NCI-H2081 (cell line): ENCODE measurements at places on chromosomes 2 and 18.

- no peak for DNase-seq
Measured at GRCh38 chr2:28613633-28614501, 118.0 kb downstream of the PLB1 start.

GRCh38 chr2:103132536-103133217 is 370.8 kb downstream of the TMEM182 start:
- no peak for DNase-seq

GRCh38 chr2:170362313-170362870 is 184.4 kb downstream of the MYO3B start:
- no peak for DNase-seq

- DNase-seq = no peak
Measured at GRCh38 chr2:120798567-120799247, 63.0 kb downstream of the GLI2 start.

DNA sequence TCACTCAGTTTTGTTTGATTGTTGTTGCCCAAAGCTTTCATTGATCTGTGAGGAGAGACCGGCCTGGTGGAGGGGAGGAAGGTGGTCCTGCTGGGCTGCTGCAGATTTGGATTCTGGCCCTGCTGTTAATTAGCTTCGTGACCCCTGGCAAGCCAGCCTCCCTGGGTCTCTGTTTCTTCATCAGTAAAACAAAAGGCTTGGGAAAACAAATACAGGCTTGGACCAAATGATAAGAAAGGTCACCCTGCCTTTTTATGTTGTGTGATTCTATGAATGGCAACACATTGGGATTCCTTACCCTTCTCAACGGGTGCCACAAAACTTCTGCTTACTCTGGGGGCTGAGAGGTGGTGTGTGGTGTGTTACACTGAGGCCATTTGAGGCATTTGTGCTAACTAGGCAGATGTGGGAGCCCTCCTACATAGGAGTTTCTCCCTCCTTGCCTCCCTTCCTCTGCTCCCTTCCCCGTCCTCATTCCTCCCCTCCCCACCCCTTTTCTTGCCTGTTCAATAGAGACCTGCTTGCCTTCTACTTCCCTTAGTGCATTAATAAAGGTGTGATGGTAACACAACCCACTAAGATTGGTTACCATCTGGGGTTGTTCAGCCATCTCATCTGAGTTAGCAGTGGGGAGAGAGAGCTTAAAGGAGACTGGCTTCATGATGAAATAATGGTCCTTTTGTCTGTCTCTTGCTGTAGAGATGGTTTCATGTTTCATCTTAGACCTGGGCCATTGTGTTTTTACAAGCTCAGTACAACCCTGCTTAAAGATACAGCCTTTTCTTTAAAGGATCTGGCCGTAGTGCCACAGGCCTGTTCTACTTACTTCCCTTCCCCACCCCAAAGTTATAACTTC is 96.2 kb downstream of the TANC1 start:
- DNase-seq = no peak

GRCh38 chr2:200878289-200878880 is 10.5 kb downstream of the PPIL3 start:
- DNase-seq = no peak

GRCh38 chr2:104444392-104444791 is 409.5 kb upstream of the POU3F3 start:
- DNase-seq = no peak

DNA sequence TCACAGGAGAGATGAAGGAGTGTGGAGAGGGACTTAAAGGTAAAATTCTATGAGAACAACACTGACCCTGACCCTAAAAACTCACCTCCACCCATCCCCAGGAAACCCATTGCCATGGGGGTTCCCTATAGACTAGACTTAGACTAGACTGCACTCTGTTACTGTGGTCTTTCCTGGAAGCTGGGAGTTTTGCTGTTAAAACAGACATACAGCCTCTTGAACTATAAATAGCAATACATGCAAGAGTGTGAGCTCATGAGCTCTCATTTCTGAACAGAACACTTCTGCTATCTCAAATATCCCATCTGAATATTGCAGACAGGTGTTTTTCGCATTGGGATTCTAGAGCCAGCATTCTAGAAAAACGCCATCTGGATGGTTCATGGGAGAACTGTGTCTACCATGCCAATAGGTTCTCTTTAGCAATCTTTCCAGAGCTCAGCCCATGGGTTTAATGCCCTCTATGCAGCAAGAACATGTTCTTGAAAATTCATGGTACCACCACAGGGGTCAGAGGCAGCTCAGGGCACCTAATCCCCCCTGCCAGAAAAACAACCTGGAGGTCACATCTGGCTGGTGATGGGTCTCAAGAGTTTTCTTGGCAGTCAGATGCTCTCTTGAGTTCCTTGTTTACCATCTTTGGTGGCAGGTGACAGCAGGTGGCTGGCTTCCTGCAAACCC is 51.9 kb downstream of the SLC14A2 start:
- DNase-seq = no peak

DNA sequence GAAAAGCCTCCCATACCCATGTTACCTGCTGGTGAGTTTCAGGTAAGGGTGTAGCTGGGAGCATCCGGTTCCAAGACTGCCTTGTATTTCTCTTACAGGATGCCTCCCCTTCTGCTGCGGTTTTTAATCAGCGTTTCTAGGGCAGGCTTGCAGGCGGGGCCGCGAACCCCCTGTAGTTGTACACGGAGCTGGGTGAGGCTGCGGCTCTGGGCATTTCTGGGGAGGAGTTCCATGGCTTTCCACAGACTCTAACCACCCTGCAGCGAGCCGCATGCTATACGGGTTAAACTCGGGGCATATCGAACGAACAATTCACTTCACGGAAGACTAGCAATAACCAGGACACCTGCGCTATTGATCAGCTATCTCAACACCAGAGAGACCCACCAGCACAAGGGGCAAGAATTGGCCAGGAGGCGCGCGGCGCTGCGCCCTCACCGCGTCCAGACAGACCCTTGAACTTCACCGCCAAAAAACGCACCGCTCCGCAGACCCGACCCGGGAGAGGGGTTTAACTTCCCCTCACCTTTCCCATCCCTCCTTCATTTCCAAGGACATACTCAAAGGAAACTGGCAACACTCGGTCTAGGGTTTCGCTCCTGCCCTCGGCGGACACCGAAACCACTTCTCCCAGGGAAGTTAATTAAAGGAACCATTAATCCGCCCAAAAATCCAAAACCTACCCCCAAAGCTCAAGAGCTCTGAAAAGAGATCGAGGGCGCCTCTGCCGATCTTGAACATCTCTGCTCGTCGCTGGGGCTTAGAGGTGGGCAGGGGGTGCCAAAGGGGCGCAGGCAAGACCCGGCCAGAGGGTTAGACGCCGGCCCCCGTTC is 909 bp downstream of the TGFA start:
- no peak for DNase-seq

GRCh38 chr18:3246635-3247239 is 864 bp upstream of the MYL12A start:
- DNase-seq = no peak

- no peak for DNase-seq
Measured at GRCh38 chr2:205969584-205969983, 116.4 kb downstream of the INO80D start.

GRCh38 chr2:100427627-100428258 is 10.3 kb upstream of the CHST10 start:
- no peak for DNase-seq

DNA sequence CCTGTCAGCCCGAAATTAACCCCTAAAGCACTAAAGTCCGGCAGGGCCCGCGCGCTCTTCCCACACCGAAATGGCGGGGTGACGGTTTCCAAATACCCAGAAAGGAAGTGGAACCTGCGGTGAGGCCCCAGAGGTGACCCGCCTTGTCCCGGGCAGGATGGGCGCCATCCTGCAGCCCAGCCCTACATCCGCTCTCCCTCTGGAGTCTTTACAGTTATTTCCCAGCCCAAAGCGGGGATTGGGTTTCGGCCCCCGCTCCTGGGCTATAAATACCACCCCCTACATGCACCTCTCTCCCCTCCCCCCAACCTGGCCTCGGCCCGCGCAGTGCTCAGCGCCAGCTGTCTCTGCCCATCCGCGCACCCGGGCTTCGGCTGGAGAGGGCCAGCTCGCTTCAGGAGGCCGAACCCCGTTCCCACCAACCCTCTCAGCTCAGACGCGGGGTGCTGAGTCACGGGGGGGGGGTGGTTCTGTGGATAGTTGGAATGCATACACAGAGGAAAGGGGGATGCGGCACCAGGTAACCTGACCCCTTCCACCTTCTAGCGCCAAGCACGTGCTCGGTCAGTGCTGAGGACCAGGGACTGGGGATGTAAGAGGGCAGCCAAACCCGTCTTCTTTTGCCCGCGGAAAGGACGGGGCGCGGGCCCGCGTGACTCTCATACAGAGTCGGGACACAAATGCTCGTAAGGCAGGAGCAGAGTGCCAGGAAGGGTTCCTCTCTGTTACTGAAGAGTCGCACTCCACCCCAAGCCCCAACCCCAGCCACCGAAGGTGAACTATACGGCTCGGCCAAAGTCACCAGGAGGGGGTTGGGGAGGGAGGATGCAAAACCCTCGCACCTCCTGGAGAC is at the start of gene TUBA4B:
TSS of gene TUBA4B (plus strand) at position 344 of the 853 bp plus-strand sequence. CDS start at position 509, 165 bp downstream.
- peak; percentile 38 for DNase-seq

DNA sequence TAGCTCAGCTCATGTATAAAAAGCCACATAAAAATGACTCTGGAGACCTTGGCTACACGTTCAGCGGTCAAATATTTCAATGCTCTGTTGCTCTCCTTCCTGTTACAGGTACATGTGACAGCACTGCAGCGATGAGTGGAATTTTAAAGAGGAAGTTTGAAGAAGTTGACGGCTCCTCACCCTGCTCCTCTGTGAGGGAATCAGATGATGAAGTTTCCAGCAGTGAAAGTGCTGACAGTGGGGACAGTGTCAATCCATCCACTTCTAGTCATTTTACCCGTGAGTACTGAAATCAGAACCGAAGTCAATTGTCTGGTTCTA is 125.4 kb downstream of the CSRNP3 start:
- no peak for DNase-seq

GRCh38 chr2:234278556-234279255 is 218.2 kb downstream of the ARL4C start:
- no peak for DNase-seq

- no peak for DNase-seq
Measured at GRCh38 chr2:86392873-86393518, 48.2 kb upstream of the KDM3A start.

DNA sequence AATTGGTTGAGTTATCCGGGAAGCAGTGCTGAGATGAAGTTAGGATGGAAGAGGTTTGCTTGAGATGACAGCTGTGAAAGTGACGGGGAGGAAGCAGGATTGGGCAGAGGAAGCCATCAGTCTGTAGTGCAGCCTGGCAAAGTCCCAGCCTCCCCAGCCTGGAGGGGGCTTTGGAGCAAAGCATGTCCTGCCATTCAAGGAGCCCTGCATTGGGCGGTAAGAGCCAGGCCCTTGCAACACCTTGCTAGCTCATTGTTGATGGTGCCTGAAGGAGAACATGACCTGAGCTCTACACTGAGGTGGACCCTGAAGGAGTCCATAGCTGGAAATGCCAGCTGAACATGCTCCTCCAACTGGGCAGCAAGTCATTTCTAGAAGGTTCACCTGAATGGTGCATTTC is 228.9 kb downstream of the ACKR3 start:
- DNase-seq = no peak

DNA sequence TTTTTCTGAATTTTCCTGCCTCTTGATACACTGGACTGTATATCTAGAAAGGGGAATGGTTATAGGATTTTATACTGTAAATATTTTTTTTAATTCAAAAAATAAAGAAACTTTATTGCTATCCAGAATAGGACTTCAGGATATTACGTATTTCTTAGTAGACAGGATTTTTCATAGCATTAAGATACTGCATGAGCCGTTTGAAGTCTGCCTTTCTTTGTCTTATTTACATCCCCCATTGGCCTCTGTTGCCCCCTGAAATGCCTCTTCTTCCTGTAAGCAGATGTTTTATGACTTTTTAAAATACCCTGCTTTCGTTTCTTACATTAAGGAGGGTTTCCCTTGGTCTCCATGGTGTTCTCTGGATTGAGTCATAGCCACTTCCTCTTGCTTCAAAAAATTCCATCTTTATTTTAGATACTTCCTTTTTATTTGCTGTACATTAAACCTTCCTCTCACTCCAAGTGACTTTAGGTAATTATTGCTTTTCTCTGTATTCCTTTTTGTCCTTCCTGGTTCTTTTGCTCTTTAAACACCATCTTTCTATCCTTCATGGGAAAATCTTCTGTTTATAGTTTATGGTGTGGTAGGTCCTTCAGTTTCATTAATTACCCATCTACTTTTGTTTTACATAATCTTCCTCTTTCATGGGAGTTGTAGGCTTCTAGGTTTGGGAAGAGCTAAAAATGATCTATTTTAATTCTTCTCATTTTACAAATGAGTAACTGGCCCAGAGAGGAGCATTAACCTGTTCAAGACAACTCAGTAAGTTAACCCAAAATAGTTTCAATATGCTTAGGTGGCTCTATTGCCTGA is 72.6 kb downstream of the ZNF532 start:
- no peak for DNase-seq

DNA sequence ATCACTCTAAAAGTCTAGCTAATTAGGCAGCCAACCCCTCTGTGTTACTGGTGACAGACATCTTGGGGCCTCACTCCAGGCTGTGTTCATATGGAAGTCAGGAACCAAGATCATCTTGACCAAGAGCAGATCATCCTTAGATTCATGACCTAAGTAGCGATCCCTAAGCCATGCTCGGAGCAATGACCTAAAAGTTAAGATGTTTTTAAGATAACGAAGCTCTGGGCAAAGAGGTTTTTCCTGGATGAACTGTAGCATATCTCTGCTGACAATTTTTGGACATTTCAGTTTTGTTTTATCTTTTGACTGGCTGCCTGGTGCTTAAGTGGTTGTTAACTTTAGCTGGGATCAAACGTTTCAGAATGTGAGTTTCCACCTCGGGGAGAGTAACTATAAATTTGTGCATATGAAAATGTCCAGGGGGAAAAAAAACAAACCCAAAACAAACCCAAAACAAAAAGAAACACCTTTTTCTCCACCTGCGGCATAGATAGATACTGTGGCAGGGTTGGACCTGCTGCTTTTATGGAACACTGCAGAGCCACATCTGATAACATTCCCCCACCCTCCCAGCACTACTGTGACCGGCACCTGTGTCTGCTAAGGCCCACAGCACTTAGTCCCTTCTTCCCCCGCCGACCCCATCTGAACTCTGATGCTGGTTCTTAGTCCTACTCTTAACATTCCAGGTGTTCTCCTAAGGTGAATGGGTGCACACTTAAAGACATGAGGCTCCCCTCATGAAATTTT is 45.5 kb downstream of the EPAS1 start:
- DNase-seq = no peak

GRCh38 chr2:170206246-170206645 is 28.3 kb downstream of the MYO3B start:
- no peak for DNase-seq

DNA sequence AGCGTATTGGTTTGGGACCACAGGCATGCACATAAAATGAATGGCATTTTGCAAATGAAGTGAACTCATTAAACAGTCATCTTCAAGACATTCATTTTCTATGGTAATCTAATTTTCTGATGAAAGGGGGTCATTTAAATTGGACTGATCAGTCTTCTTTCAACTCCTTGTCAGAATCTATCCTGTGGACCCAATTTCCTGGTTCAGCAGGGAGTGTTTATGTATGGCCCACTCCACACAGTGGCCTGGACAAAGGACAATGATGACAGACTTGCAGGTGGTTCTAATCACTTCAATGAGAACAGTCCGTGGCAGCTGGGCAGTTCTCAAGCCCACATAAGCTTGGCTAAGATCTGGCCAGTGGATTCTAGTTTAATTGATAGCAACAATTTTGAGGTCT is 448.1 kb downstream of the DCDC2C start:
- no peak for DNase-seq

GRCh38 chr2:196939371-196939770 is 12.9 kb upstream of the PGAP1 start:
- DNase-seq = no peak
